ENCODE measurements at places on chromosomes 7 and 10.

GRCh38 chr10:5987747-5988146, 10.4 kb upstream of the IL15RA start:
- no peak for DNase-seq

- DNase-seq = no peak
Observed at GRCh38 chr7:148670807-148671206, 27.9 kb upstream of the CUL1 start.

GRCh38 chr7:36468370-36469101, 78.9 kb downstream of the ANLN start:
- no peak for DNase-seq

DNA sequence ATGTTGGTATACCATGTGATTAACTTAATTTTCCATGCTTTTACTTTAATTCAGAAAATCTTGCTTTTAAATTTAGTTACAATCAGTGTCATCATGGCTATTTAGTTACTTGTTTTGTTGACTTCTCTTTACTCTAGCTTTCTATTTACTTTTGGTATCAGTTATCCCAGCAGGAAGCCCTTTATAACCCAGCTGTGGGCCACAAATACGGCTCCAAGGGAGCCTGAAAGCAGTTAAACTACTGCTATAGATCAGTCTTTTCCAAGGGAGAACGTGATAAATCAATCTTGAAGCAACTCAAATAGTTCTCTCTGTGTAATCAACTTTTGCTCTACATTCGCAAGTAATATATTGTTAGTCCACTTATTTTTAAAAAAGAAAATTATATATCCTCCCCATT, 287.4 kb downstream of the CACNA2D1 start:
- DNase-seq = no peak

DNA sequence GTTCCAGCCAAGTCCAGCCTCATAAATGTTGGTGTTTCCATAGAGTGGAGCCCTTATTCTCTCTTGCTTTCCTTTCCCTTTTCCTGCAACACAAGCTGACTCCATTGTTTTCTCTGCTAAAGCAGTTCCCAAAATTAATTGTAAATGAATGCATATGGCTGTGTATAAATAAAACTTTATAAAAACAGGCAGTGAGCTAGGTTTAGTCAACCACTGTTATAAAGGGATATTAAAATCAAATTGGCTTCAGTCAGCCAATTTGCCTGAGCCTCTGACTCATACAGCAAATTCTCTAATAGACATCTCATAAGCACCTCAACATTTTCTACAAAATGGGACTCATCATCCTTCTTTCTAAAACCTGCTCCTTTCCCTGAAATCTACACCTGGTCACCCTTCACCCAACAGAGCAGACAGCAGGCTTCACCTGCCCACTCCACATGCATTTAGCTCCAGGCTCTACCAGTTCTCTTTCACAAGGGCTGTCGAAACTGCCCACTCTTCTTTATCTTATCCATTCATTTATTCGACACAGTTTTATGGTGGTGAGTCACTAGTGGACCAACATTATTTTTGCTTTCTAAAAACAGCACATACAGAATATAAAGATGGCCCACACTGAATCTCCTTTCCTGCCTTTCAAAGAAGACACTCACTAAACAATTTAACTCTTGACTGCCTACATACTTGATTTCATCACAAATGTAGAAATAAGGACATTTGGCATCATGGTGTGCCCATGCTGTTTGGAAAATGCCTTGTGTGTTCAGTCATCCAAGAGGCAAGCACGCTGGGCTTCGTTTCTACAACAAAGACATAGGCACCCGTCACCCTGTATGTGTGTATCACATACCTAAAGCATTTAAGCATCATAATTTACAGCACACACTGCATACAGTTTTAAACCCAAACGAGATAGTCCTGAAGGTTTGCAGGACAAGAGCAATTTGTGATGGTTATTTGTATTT, 74.6 kb upstream of the C7orf33 start:
- DNase-seq = no peak

DNA sequence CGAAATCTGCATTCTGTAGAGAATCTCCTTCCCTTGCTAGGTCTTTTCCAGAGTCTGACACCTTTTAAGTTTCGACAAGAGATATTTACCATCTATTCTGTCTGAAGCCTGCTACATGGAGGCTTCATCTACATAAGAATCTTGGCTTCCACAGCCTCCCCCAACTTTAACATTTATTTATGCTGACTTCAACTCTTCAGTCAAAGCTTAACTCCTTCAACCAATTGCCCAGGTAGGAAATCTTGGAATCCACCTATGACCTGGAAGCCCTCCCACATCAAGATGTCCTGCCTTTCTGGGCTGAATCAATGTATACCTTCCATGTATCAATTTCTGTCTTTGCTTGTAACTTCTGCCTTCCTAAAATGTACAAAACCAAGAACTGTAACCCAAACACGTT, 54.7 kb downstream of the MINPP1 start:
- DNase-seq = no peak

GRCh38 chr7:12674861-12675260, 12.6 kb upstream of the ARL4A start:
- peak; percentile 80 for DNase-seq

- no peak for DNase-seq
Observed at GRCh38 chr10:10665750-10666149, 351.9 kb upstream of the CELF2 start.
